Esophagus squamous epithelium (tissue), 5 donors: ENCODE measurements at places on chromosomes 1 and 21.

DNA sequence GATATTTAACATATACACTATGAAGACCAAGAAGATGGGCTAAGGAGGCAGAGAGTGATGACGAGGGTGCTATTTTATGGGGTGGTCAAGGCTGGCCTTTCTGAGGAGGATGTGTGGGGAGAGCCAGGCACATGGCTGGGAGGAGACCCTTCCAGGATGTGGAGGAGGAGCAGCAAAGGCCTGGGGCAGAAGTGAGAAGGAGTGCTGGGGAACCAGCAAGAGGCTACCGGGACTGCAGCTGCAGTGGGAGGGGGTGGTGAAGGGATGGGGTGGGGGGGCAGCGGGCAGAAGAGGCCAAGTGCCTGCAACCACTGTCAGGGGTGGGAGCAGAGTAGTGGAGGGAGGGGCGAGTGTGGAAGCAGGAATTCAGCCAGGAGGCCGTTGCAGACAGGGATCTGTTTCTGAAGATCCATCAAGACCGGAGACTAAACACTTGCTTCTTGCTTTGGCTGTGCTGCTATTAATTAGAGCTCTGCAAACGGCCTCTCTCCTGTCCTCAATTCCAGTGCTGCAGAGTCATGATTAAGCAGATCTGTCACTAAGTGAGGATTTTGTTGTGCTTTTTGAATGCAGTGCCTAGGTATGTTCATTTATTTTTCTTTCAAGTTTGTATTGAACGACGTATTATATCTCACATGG lies 89.9 kb downstream of the IER5 start:
- DNase-seq: no peak

DNA sequence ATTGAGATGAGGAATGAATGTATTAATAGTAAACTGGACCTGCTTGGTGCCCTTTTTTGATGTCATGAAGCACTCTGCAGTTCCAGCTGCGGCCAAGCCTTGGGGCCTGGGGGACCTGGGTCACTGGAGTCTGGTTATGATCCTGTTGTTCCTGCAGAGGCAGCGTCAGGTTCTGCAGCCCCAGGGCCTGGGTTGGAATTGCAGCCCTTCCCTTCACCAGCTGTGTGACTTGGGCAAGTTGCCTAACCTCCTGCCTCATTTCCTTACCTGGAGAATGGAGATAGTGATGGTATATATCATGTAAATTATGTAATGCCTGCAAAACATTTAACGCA lies 9.1 kb upstream of the ATP5PO start:
- no peak for DNase-seq

DNA sequence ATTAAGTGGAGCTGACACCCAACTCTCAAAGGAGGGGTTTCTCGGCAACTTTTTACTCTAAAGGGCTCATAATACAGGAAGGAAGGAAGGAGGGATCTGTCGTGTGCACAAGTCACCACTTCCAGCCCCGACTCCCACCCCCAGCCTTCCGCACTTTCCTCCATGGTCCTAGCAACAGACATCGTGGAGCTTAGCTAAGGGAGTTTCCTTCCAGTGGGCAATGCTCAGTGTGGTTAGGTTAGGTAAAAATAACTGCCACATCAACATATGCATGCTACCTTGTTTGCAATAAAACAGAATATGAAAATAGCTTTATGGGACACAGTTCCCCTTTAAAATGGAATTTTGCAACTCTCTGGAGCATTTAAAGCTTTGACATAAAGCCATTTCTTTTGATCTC lies 35.2 kb downstream of the KANK4 start:
- no peak for DNase-seq

DNA sequence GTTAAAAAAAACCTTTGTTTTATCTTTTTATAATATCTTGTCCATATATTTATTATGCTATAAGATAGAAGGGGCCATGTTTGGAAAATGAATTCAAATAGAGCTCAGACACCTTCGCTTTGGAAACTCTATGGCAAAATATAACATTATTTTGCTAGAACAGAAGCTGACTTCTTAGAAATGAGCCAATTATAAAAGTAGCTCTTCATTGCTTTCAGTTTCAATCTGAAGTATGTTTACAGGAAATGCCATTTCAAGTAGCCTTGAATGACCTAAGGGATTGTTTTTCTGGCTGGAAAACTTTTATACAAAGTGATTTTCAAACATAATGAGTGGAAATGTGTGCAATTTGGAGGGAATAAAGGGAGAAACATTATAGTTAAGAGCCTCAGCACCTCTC lies 37.8 kb upstream of the GBP5 start:
- no peak for DNase-seq

- DNase-seq: no peak
These were observed 12.5 kb upstream of the FAM76A start for GRCh38 chr1:27713139-27713725.

- no peak for DNase-seq
These were observed 121.0 kb downstream of the TMEM53 start for GRCh38 chr1:44553127-44553758.

- DNase-seq: no peak
These were observed 134.8 kb downstream of the FGGY start for GRCh38 chr1:59431566-59432294.

DNA sequence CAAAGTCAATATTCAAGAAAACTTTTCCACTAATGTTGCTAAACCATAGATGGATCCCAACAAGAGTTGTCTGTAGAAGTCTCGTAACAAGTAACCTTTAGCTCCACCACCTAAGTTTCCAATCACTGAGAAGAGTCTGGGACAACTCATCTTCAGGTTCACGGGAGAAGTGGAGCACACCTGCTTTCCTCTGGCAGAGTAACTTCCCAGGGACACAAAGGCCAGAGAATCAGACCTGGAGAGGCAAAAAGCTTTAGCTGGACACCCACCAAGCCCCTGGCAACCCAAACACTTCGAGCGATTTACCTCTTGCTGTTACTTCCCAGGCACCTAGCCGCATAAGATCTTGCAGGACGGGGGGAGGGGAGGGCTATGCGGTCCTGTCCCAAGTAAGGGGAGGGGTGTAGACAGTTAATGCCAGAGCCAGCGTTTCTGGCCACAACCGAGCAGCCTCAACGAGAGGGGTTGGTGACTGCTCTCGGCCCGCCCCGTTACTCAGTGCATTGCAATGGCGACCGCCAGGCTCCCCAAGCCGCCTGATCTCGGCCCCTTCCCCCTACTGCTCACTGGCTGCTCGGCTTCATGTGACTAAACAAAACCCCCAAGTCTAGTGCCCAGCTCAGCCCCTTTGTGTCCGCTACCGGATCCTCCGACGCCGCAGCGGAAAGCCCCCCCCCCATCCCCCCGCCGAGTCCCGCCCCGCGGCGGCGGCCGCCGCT lies 709 bp downstream of the ZNF644 start:
- peak; percentile 29 for DNase-seq

DNA sequence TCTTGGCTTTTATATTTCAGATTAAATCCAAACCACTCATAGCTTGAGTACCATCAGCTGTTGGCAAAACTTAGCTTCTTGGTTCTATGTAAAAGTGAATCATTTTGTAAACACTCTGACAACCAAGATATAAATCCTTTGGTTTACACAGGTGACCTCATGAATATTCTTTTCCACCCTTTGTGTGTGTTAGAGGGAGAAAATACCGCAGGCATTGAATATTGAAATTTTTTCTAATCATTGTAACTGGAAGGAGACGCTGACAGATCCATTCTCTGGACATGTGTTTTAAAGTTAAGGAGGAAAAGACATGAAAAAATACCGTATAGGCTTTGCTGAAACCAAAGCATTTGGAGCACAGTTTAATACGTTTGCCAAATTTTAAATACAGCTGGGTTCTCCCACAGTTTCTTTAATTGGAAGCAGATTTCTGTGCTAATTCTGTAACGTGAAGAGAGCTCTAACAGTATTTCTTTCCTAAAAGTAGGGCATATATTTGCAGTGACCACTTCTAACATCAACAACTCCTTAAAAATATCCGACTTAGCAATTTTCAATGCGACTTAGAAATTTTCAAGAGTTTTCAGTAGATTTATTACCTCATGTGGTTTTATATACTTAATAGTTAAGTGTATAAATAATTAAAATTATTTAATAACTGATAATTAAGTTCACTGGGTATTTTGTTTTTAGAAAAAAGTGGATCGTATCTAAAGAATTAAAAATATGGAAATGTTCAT lies 388.2 kb downstream of the USP25 start:
- DNase-seq: no peak

DNA sequence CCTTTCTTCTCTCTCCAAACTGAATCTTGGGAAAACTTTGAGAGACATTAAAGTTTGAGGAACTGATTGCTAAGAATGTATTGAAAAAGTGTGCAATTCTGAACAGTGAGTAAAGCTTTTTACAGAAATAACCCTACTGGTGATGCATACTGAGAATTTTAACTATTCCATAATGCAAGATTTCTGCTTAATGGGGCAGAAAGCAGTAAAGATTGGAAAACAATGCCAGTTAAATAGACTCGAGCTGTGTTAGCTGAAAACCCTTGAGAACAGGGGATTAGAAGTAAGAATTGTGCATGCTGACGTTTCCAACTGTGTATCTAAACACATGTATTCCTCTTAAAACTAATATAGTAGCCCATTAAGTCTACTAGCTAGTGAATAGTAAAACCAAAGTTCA lies 1500.2 kb upstream of the PRMT6 start:
- no peak for DNase-seq

GRCh38 chr21:44618504-44618903 lies 6.6 kb downstream of the KRTAP10-8 start:
- DNase-seq: no peak

DNA sequence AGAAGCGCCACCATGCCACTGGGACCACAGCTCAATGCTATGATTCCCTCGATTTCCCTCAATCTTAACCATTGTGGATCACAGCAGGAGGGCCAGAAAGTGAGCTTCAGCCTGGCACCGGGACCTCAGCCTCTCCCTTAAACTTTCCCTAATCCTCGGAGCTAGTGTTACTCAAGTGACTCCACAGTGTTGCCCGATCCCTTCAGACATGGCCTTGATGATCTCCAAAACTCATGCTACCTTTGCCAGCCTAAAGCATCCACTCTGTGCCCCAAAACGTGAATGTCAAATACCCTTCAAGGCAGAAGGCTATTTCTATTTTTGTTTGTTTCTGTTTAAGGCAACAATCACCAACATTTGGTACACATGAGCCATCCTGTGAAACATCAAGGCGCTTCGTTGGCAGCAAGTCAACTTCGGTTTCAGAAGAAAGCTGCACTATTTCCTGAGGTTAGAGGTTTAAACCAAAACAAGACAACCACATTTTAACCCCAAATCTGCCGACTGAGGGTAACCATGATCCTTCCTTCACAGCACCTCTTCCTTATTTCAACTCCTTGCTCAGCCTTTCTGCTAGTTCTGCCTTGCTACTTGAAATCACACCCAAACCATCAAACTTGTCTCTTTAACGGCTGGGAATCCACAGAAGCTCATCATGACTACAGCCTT lies 94.4 kb upstream of the KRTAP19-8 start:
- no peak for DNase-seq

DNA sequence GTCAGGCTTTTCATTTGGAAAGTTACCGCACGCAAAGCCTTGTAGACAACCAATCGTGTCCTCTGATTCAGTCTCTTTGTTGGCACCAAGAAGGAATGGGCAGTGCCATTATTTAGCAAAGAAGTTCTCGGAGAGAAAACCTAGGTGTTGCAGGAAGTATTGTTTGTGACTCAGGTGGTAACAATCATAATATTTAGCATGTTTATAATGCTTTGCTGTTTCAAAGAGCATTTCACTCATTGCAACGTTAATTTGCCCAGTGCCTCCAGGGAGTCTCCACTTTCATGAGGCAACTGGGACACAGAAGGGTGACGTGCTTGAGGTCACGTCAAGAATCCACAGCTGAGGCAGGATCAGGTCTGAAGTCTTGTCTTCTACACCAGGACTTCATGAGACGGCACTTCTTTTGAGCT lies 31.4 kb downstream of the STPG1 start:
- DNase-seq: no peak

DNA sequence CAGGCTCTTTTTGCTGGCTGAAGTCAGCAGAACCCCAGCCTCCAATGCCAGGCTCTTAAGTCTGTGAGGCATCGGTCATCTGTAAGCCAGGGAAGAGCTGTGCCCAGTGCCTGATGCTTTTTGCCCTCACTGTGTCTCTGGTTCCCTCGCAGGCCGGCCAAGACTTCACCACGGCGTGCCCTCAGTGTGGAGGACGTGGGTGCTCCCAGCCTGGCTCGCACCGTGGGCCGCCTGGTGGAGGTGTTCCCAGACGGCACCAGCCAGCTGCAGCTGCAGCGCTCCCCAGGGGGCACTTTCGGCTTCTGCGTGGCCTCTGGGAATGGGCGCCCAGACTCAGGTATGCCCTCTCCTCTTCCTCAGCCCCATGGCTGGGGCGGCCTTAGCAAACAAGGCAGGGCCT lies 32.5 kb downstream of the KIAA1614 start:
- no peak for DNase-seq

- no peak for DNase-seq
These were observed 9.0 kb downstream of the TRAPPC10 start for GRCh38 chr21:44021064-44021463.
